ENCODE measurements at places on chromosomes 6 and 20.
A peak's percentile ranks its signal among the peaks of the same experiment; 100 is the strongest.

DNA sequence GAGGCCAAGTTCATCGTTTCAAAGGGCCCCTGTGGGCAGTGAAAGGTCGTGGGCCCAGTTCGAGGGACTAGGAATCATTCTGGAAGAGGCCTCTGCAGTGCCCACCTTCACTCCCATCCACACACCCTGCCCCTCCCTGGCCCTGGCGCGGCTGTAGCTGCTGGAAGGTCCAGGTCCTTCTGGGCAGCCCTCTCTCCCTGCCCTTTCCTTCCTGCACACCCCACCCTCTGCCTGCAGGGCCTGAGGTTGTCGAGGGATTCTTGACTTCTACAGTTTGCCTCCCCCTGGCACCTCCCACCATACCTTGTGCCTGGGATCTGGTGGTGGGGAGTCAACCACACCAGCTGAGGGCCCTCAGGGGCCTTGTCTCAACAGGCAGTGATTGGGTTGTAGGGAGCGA lies 4.5 kb upstream of the MYT1 start:
- DNase-seq: no peak

DNA sequence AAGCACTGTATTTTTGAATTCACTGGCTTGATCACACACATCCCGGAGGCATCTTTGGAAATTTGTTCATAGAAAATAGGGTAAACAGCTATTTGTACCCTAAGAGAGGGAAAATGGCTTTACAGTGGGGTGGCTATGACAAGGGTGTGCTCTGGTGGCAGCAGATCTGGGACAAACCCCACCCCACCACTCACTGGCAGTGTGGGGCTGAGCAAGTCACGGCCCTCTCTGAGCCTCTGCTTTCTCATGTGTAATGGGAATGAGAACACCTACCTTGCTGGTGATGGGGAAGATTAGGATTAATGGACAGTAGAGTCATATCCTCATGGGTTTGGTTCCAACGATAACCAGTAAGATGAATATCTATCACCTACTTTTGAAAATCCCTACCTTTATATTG lies 78.0 kb downstream of the KCNB1 start:
- DNase-seq: no peak

GRCh38 chr6:159169193-159169555 lies at the start of gene FNDC1:
Gene FNDC1, plus strand, starts transcription at chr6:159169400. Its CDS starts 197 bp downstream, at chr6:159169597.
- DNase-seq: peak; percentile 76

- no peak for DNase-seq
Measured at GRCh38 chr6:87396595-87397392, 11.0 kb upstream of the CFAP206 start.

DNA sequence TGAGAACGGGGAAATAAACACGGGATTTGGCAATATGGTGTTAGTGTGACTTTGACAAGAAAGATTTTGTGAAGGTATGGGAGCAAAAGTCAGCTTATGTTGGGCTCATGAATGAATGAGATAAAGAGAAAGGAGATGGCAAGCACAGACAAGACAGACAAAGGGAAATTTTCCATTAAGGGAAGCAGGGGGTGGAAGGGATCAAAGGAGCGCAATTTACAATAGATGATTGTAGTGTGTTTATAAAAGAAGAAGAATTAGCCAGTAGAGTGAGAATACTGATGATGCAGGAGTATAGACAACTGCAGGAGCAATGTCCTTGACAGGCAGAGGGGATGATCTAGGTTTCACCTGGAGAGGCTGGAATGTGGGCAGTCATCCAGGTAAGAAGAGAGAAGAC lies 34.1 kb downstream of the RBM24 start:
- no peak for DNase-seq

GRCh38 chr6:18586133-18586532 lies 199.0 kb downstream of the RNF144B start:
- DNase-seq: peak; percentile 65

DNA sequence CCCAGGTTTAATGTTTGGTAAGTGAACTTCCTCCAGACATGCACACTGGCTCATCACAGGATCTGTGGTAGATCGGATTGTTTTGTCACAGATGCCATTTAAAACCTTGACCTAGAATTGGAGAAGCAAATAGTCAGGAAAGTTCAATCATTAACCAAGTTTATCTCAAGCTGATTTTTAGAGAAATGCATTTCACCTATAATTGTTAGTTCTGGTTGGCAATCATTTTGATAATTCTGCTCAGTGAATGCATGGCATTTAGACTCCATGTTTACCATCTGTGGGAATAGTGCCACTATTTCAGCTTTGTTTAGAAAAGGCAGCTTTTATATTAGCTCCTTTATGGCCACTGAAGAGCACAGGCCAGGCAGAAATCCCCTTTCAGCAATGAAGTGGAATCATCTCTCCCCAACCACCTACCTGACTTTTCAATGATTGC lies 73.9 kb upstream of the IPCEF1 start:
- DNase-seq: no peak

- DNase-seq: no peak
Measured at GRCh38 chr20:2390951-2391675, 10.4 kb downstream of the TGM6 start.

- no peak for DNase-seq
Measured at GRCh38 chr6:144594585-144594984, 309.4 kb downstream of the UTRN start.

- no peak for DNase-seq
Measured at GRCh38 chr6:18237167-18237566, 27.2 kb downstream of the DEK start.

DNA sequence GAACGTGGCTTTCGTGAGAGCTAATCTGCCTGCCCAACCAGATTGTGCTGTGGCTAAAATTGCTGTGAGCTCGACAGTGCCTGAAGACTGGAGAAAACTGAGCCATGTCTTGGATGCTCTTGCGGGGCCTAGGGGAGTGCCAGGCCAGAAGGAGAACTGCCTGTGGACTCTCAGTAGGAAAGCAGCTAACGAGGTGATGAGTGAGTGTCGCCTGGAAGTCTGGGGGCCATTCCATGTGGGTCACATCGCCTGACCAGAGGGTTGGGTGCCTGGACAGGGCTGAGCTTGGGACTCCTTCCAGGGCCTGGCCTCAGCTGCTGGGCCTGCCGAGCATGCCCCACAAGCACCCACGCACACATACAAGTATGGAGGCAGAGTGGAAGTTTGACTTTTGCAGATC lies 166.5 kb downstream of the VEGFA start:
- no peak for DNase-seq

DNA sequence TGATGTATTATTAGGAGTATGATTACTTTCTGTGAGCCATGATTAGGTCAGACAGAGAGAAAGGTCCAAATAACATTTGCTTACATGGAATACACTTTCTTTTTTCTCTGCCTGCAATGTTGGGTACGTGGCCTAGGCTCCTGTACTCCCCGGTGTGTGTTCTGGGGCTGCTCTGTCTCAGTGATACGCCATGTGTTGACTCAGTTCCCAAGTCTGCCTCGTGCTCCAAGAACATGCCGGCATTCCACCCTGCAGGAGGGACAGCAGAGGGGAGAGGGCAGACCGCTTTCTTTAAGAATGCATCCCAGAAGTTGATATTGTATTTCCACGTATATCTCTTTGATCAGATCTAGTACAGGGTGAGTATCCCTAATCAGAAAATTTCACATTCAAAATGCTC lies 33.3 kb upstream of the THBS2 start:
- no peak for DNase-seq

DNA sequence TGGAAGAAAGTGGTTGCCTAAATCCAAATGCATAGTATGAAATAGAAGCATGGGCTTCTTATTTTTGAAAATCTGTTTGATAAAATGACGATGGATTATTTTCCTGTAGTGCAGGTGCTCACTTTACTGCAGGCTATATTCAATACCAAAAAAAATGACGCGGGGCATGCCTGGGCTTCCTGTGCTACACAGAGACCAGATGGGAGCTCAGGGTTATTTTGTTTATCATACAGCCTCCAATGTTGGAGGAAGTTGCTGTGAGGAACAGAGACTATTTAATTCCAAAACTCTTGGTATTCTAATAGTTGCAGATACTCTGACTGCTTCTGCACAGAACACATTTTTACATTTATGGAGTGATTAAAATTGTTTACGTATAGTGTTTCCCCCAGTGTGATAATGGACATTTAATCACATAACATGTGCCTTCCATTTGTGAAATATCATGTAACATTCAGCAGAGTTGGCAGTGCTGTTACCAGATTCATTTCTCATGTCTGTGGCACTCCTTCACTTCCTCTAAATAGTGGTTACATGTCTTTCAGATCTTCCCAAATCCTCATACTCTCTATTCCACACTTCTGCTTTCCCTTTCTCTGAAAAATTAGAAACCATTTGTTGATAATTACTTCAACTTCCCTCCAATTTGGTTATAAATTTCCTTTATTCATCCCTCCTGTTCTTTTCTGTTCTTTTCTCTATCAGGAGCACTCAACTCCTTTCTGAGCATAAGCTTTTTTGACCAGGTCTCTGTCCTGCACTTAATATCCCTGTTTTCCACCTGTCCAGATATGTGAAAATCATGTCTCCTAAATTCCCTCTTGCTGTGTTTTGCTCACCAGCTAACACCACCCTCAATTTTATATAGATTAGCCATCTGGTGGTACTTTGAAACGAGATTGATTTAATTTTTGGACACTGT lies 121.6 kb downstream of the ADGRB3 start:
- DNase-seq: no peak

GRCh38 chr6:107284805-107285204 lies 169.5 kb upstream of the BEND3 start:
- DNase-seq: no peak

- no peak for DNase-seq
Measured at GRCh38 chr6:1767481-1768246, 157.9 kb downstream of the FOXC1 start.

- no peak for DNase-seq
Measured at GRCh38 chr20:50434653-50435396, 75.4 kb upstream of the PTPN1 start.

DNA sequence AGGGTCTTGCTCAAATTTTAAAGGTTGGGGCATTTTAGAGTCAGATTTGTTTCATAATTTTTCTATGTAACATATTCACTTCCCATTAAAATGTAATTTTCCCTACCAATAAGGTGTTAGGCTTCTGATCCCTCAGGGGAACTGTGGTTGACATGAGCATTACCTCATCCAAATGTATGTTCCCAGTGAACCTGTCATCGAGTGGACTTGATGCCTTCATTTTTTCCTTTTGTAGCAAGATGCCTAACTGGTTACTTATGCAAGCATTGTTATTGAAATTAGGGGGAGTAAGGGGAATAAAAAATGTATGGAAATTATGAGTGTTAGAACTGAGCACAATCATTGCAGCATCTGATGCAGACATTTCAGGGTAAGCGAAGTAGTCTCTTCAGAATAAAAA lies 360.5 kb downstream of the BCKDHB start:
- DNase-seq: no peak

GRCh38 chr6:47004463-47004862 lies 37.7 kb downstream of the ADGRF1 start:
- DNase-seq: no peak

GRCh38 chr20:24648481-24648880 lies 179.1 kb downstream of the SYNDIG1 start:
- no peak for DNase-seq

DNA sequence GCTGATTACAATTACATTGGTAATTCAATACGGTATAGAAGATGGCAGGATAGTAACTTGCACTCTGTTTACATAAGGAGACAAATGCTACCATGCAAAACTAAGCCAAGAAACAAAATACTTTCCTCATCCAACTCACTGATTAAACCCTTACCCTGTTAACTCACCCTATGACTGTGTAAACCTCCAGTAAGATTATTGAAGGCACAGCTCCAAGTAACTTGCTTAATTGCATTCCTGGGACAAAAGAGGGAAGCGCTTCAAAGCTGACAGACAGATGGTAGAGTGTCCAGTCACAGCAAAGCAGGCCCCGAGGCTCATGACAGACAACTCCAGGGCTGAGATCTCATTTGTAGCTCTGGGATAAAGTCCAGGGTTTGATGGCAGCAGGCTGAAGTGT lies 6.9 kb upstream of the KIF16B start:
- DNase-seq: peak; percentile 70

DNA sequence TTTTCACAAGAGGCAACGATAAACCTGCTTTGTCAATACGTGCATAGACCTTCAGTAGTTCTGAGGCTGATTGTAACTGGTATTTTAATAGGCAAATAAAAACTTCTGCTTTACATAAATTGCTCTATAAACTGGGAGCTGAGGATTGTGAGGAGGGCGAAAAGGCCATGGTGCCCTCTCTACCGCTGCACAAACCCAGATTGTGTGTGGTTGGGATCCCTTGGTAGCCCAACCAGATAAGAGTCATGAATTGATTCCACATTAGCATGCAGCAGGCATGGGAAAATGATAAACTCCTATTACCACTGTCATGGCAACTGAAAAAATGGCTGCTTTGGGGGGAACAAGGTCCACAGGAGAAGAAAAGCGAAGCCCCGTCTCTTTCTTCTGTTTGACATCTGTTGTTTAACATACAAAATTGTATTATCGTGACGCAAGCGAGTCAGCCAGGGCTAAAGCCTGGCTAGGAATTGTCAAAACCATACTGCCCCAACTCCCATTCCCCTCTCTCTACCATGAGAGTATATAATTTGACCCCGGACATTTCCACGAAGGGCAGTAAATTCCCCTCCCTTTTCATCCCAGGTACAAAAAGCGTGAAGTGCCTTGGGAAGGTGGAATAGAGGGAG lies 157.8 kb upstream of the SALL4 start:
- DNase-seq: no peak

GRCh38 chr6:33765368-33765767 lies 18.7 kb upstream of the IP6K3 start:
- no peak for DNase-seq

GRCh38 chr6:45505470-45505869 lies 127.7 kb upstream of the SUPT3H start:
- DNase-seq: no peak

DNA sequence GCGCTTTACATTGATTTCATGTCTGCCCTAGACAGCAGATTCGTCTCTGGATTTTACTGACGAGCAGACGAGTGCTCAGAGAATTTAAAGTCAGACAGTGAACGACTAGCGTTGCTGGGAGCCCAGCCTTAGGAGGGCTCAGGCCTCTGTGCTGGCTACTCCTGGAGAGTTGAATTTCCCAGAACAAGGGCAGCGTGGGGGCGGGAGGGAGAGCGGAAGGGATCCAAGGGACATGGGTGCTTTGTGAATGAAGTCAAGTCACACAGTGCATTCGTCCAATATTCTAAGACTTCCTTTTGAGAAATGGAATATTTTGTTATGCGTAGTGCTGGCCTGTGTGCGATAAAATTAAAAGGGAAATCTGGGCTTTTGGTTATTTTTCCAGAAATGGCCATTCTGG lies 126.5 kb downstream of the MYLK4 start:
- no peak for DNase-seq

GRCh38 chr6:134357022-134357487 lies 39.1 kb upstream of the SGK1 start:
- no peak for DNase-seq

DNA sequence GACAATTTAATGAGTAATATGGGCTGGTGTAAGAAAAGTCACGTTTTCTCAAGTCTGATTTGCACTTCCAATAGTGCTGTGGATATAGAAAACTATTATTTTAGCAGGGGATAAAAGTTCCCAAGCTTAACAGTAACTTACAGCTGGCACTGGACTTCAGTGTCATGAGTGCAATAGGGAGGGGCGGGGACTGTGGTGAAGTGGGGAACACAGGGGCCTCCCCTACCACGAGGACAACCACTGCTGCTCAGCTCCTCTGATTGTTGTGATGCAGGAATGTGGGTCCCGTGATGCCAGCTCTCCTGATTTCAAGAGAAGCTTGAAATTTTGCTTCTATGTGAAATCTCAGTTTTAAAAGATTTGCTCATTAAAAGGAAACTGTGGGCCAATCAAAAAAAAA lies 24.0 kb downstream of the SLC13A3 start:
- DNase-seq: no peak

GRCh38 chr6:134145786-134146185 lies 93.4 kb upstream of the SLC2A12 start:
- DNase-seq: no peak

Measured in NCI-H1105 (cell line).